ENCODE measurements at places on chromosomes 4 and X. TPM values are rescaled to one million over a fixed set of nuclear protein-coding genes. Genes with fewer than 3 reads are reported as not detected.

DNA sequence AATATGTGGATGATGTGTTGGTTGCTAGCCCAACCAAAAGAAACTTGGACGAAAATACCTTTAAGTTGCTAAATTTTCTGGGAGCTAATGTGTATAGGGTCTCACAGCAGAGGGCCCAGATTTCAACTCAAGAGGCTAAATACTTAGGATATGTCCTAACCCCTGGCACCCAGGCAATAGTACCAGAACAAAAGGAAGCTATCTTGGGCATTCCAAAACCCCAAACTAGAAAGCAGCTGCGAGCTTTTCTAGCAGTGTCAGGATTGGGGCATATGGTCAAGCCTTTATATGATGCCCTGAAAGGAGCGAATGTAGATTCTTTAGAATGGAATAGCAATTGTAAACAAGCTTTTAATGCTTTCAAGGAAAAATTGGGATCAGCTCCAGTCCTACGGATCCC, 10.6 kb downstream of the CXCL2 start:
- DNase-seq = no peak

GRCh38 chr4:76736414-76736813, 161.5 kb downstream of the SOWAHB start:
- no peak for DNase-seq

DNA sequence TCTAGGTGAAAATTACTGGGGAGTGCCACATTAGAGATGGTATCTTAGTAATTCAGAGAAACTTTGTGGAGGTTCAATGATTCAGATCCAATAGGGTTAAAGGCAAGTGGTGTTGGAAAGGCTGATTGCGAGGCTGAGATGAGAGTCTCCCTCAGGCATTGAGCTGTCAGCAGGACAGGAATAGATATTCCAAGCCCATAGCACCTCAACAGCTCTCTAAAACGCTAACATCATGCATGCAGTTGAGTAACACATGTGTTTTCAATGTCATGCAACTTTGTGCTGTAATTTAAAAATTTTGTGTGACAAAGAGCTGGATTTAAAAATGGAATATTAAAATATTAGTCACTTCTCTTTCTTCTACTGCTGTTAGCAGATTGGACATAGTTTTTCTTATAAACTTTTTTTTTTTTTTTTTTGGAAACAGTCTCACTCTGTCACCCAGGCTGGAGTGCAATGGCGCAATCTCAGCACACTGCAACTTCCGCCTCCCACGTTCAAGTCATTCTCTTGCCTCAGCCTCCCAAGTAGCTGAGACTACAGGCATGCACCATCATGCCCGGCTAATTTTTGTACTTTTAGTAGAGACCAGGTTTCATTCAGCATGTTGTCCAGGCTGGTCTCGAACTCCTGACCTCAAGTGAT, 173.5 kb upstream of the C1QTNF7 start:
- DNase-seq = no peak

- DNase-seq = no peak
Observed at GRCh38 chrX:23031600-23031999, 31.8 kb downstream of the DDX53 start.

DNA sequence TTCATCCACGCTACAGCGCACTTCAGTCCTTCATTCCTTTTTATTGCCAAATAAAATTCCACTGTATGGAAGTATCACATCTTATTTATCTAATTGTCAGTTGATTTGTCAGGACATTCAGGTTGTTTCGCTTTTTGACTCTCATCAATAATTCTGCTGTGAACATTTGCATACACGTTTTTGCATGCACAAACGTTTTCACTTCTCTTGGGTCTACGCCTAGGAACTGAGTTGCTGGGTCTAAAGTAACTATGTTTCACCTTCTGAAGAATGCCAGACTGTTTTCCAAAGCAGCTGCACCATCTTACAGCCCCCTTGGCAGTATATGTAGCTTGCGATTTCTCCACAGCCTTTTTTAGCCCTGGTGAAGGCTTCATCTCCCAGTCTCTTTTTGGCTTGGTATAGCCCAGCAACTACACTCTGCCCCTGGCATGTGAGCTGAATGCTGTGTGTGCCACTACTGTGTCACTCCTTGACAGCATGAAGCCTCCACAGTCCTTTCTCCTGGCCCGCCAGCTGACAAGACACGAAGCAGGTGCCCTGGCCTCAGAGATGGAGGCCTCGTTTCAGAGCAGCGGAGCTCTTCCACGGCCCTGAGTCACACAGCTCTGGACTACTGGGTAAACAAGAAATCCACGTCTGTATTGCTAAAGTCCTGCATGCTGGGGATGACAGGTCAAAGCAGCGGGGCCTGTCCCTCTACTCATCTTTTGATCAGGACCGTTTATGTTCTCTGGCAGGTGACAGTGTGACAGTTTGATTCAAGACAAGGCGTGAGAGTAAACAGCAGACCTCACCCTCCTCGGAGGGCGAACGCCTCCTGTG, 75.5 kb downstream of the NSUN7 start:
- DNase-seq = no peak

DNA sequence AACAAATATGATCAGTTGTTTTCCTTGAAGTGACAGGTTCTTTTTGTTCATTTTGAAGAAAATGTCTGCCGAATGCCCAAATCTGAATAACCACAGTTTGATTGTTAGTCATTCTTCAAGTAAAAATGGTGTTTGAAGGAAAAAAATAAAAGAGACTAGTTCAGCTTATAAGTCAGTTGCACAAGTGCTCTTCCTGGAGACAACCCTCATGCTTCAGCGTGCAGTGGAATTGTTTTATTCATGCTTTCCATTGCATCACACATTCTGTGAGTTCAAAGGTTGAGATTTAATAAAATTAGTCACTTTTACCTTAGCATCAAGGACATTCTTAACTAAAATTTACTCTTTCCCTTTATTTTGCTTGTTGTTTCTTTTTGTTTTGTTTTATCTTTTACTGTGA, 404.9 kb downstream of the ZNF674 start:
- DNase-seq = no peak

GRCh38 chr4:86506591-86506990, 87.5 kb upstream of the PTPN13 start:
- DNase-seq = peak; percentile 38

The CD40LG gene
- polyA plus RNA-seq = not detected

- no peak for DNase-seq
Observed at GRCh38 chrX:152892499-152892898, 5.4 kb upstream of the ZNF185 start.

- DNase-seq = no peak
Observed at GRCh38 chr4:41122775-41123174, 91.6 kb downstream of the APBB2 start.

The DCLK2 gene
- polyA plus RNA-seq = 12.0 TPM

The LRAT gene
- 0.71 TPM for polyA plus RNA-seq

GRCh38 chr4:27059446-27059845, 198.8 kb downstream of the STIM2 start:
- no peak for DNase-seq

DNA sequence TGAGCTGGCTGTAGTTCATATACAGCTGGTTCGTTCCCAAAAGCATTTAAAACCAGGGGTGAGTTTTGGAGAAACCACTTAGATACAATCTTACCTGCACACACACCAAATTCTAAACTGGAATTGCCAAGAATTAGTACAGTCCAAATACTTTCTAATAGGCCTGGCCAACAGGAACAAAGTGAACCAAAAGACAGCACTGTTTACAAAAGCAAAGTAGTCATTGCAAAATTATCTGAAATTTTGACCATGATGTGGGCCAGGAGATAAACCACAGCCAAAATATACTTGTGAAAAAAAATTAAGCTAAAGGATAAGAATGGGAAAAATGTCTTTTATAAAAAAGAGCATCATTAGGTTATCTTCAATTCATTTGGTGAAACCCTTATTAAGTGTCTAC, 37.9 kb upstream of the NAP1L5 start:
- DNase-seq = no peak

DNA sequence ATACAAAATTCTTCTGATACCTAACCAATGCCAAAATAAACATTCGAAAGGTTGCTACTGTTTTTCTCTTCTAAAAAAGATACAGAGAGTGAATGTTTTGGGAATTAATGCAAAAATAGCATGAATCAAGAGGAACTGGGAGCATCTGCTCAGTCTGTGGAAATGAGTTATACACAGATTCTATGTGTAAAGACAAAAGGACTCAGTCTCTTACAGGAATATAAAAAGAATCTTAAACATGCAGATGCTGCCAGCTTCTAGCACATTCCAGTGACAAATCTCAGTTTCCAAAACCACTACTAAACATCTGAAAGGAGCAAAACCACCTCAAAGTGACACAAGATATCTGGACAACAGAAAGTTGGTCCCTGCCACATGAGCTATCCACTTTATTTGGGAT, 55.0 kb downstream of the PAPSS1 start:
- DNase-seq = no peak

DNA sequence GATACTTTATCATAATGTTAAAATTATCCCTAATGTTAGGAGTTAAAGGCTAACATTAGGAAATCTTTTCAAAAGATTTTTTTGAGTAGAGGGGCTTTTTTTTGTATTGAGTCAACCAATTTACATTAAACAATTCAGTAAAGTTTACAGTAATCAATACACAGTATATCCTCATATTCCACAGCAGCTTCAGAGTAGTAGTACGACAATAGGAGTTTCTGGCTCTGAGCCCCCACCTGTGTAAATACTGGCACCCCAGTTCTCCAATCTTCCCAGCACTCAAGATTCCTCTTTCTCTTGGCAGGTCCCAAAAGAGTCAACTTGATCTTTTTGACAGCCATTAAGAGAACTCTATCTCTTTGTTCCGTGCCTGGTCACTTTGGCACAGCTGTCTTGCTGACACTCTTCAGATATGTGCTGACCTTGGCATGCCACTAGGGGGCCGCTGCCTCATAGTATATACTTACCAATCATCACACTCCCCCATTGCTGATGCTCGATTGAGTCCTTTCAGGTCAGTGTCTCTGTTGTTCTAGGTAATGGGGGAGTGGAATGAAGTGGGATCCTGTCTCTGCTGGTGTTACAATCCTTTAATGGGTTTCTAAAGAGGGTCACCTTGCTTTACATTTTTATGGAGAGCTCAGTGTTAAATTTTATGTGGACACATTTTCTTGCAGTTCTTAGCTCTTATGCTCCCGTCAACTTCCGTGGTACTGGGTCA, 19.5 kb upstream of the CCNI start:
- DNase-seq = peak; percentile 57

DNA sequence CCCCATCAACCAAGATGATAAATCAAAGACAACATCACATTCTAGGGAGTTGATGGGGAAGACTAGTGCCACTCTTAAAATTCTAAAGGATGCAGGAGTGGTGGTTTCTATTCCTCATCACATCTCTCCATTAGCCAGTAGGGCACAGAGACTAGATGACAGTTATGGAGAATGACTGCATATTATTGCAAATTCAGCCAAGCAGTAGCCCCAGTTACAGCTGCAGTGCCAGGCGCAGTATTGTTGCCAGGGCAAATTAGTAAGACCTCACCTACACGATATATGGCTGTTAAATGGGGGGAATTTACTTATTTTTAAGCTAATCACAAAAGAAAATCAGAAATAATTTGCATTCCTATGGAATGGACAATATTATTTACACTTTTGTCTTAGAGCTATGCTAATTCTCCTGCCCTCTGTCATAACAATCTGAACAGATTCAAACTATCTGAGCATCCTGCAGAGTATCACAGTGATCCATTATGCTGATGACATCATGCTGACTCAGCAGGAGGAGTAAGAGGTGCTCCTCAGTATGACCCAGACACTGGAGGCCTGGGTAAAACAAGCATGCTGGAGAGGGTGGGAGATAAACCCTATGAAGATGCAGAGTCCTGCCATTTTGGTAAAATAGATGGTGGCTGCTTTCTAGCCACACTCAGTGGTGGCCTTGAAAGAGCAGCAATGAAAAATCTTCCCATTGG, 24.7 kb downstream of the ETNPPL start:
- no peak for DNase-seq

DNA sequence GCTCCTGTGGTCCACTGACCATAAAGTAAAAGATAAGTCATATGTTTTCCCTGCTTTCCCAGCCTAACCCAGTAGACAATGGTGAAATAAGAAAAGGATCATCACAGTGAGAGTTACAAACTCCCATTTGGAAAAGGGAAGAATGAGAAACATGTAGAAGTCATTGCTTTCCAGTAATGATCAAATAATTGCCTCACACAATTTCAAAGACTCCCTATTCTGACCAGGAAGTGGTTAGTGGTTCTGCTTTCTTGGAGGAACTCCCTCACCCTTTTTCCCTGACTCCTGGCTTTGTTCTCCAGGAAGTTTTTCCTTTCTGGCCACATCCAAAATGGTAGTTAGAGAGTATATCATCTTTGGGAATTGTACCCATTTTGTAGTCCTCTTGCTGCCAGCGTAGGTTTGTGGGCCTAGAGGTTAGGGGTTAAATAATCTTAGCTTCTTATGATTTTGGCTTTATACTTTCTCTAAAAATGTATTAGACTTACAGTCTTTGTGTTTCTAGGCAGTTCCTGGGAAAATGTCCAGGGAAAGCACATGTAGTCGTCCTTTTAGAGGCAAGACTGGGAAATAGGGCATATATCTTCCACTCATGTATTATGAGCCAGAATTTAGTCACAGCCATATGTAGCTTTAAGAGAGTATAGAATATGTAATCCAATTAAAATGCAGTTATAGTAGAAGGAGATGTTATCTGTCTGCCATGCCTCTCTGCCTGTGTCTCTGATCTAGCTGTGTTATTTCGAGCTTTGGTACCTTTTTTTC, 10.5 kb downstream of the VAMP7 start:
- DNase-seq = no peak

GRCh38 chrX:18426004-18426320, 554 bp downstream of the CDKL5 start:
- DNase-seq = no peak

The ZFYVE28 gene
- polyA plus RNA-seq = 2.7 TPM

The RAP2C gene
- 50.0 TPM for polyA plus RNA-seq

- peak; percentile 5 for DNase-seq
Observed at GRCh38 chr4:12911750-12912358, 572.3 kb downstream of the RAB28 start.

The FHDC1 gene
- 4.6 TPM for polyA plus RNA-seq

DNA sequence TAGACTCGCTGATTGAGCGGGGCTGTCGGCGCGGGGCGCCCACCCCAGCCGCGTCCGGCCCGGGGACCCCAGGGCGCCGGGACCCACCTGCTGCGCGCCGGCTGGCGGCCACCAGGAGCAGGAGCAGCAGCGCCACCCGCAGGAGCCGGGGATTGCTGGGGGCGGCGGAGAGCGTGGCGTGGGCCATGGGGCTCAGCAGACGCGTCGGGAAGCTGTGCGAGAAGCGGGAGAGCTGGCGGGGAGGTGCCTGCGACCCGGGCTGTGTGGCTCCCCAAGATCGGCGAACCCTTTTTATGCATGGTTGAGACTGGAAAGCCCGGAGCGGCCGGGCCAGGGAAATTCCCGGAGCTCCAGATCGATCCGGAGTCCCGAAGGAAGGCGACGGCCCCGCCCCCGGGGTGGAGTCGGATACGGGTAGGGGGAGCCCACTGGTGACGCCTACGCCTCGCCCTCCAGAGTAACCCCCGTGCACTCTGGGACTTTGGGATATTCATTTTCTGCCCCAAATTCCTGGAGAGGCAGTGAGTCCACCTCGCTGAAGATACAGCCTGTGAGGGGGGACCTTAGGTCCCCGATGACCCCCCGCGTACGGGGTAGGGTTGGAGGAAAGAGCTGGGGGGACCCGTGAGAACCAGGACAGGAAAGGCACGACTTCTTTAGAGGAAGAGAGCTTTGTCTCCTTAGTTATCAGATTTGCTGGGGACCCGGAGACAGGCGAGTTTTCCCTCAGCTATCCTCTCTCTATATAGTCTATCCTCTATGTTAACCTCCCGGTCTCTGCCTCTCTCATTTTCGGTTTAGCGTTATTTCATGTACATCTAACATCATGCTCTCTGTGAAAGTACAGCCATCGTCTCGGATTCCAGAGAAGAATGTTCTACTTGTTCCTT, at the start of gene CXCL3:
CXCL3 (minus strand) TSS at position 265 of the 890 bp plus-strand sequence; CDS start at position 187, 78 bp downstream.
- DNase-seq = peak; percentile 40

- DNase-seq = no peak
Observed at GRCh38 chrX:71105628-71106027, 912 bp downstream of the CXorf65 start.
